Iris pigment epithelial cell (primary cell): ENCODE measurements at places on chromosomes 12 and 14.

DNA sequence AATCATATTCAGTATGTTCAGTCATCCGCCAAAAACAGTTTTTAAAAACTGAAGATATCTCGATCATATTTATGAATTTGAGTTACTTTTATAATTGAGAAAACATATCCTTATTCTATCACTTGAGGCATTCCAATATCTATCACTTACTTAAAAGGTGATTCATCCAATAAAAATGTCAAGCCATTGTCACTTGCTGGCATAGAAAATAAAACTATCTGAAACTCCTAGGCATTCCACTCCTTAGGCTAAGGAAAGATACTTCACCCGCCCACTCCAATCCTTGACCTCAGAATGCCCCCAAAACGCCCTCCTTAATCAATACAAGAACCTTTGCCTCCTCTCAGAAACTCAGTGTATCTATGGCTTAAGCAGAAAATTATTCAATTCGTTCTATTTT lies 51.3 kb upstream of the AMIGO2 start:
- DNase-seq = no peak

- DNase-seq = no peak
These were observed 21.6 kb downstream of the GALNT6 start for GRCh38 chr12:51369581-51369980.

GRCh38 chr12:40864891-40865290 lies 172.7 kb downstream of the CNTN1 start:
- no peak for DNase-seq

- DNase-seq = no peak
These were observed 12.3 kb upstream of the CLECL1 start for GRCh38 chr12:9745199-9745598.

DNA sequence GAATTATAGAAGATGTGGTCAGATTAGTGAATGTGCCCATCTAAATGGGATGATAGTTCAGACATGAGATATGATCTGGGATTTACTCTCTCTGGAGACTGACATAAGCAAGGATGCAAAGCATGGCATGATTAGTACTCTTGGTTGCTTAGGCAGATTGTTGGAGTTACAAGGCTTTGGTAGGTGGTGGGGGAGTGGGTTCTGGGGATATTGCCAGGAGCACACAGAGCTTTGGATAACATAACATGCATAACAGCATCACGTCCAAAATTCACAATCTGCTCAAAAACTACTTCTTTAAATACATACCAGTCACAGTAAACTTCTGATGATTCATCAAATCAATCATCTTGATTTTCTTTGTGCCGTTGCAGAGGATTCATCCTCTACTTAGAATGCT lies 287.4 kb downstream of the ACSS3 start:
- DNase-seq = no peak

DNA sequence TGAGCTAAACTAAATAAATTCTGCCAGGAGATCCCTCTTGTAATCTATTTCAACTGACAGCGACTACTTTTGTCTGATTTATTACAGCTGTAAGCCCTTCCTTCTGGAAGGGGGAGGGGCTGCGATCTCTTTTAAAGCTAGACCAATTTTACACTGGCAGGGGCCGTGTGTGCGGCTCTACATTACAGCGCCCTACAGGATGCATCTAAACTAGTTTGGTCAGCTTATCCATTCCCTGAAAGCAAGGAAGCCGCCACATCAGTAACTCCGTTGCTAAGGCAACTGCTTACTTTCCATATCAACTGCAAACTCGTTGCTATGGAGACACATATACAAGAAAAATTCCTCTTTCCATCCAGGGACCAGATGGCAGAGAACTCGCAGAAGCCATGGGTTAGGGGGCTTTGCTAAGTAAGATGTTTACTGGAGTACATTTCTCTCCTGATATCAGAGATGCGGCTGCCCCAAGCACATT lies 17.4 kb downstream of the FOXN3 start:
- peak; percentile 90 for DNase-seq

- peak; percentile 91 for DNase-seq
These were observed 1093.7 kb downstream of the SLC6A15 start for GRCh38 chr12:83818881-83819280.

DNA sequence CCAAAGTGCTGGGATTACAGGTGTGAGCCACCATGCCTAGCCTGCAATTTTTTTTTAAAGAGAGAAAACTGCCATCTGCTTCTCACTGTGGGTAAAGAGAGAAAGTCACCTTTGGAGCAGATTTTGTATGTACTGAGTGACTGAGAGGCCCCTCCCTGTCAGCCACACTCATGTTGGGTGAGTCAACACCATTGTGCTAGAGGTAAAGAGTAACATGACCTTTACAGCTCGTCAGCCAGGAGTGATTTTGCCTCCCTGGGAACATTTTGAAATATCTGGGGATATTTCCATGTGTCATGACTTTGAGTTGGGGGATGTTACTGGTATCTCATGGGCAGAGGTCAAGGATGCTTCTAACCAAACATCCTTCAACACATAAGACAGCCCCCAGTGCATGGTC lies 115.2 kb downstream of the KSR2 start:
- DNase-seq = no peak

GRCh38 chr12:98653866-98654493 lies 8.9 kb downstream of the APAF1 start:
- peak; percentile 62 for DNase-seq

DNA sequence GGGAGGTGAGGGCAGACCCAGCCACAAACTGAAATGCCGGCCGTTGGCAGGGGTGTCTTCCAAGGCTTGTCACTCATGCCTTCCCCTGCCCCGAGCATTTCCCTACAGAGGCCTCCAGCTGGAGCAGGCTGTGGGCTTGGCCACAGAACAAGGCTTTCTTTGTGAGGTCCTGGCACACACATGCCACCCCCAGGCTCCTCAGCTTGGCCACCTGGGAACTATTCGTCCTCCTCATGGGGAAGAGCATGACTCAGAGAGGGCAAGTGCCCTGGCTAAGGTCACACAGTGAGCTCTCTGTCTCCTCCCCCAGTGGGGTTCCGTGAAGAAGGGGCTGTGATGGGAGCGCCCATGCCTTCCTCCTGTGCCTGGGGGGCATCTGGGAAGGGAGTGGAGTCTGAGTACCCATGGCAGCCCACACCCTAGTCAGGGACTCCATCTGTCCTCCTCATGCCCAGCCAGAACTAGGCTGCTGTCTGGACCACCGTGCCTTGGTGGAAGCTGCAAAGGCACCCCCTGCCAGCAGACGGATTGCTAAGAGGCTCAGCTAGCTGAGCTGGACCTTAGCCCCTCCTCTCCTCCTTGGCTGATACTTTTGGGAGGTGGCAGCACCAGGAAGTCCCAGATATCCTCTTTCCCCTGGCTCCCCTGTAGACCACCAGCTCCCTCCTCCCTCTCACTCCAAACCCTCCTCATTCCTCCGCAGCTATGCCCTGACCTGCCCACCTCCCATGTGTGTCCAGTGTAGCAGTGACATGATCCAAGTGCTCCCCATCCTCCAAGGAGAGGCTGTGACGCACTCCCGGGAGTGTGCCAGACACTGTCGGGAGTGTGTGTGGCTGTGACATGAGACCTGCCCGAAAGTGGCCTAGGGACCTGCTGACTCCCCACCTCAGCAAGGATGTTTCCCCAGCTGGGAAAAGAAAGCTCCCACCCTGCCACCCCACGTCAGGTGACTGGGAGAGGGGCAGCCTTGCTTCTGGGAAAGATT lies 21.4 kb downstream of the ABCB9 start:
- DNase-seq = no peak

- peak; percentile 86 for DNase-seq
These were observed 6.2 kb downstream of the DUSP6 start for GRCh38 chr12:89345830-89346740.

DNA sequence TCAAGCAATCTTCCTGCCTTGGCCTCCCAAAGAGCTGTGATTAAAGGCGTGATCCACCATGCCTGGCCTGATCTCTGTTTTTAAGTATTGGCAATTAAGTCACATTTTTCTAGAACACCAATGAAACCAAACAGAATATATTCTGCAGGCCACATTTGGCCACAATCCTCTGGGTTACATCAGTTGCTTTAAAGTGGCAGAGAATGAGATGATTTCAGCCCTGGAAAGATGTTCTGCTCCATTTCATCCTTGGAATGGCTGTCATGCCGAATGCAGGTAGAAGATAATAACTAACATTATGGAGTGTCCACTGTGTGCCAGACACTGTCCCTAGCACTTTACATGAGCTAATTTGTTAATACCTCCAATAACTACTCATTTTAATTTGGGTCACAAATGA lies 154.4 kb downstream of the PTPN11 start:
- no peak for DNase-seq

GRCh38 chr14:40248671-40249070 lies 816.4 kb upstream of the FBXO33 start:
- DNase-seq = no peak

GRCh38 chr12:94563286-94563685 lies 87.1 kb downstream of the TMCC3 start:
- DNase-seq = no peak

GRCh38 chr12:65411171-65411570 lies 132.7 kb downstream of the MSRB3 start:
- no peak for DNase-seq

GRCh38 chr12:26046906-26047305 lies 77.9 kb downstream of the BHLHE41 start:
- no peak for DNase-seq

DNA sequence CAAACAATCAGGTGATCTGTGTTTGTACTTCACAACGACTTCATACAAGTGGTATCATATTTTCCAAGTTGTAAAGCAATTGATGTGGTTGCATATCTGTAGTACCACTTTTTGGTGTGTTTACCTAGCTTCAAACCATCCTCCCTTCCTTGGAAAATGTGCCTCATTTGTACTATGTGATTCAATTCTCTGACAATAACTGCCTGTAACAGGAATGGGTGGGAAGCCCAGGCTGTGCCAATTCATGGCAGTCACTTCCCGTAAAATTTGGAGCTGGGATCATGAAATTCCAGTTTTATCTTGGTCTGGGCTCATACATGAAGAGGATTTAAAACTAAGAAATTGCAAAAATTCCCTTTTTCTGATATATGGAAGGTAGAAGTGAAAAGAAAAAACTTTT lies 250.1 kb downstream of the DIO2 start:
- DNase-seq = no peak

DNA sequence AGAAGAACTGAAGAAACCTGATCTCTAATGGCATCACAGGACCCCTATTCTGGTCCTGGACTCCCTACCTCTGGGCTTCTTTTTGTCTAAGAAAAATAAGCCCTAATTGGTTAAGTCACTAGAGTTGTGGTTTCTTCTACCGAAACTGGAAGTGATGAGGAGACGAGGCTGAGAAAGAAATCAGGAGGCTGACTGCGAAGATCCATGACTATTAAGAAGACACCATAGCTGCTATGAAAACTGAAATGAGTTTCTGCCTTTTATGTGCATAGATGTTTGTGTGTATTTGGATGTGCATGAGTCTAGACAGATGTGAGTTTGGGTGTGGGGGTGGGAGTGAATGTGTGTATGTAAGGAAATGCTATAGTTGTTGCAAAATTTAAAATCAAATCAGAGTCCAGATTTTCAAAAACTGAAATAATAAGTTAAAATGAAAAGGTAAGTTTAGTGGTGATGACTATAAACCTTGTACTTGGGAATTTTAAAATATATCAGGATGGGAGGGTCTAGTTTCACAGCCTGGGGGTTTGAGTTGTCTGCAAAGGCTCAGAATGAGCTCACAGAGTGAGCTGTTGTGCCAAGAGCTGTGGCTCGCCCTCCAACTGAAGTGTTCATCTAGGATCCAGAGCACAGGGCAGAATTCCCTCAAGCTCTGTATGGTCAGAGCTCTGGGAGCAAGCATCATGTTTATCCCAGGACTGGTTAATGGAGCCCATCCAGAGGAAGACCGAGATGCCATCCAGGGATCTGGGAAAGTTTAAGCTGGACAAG lies 94.9 kb downstream of the VCPKMT start:
- DNase-seq = no peak
